HuH-7.5 (cell line): ENCODE measurements at places on chromosomes 7 and 10.

GRCh38 chr10:60714233-60714632 lies 64.0 kb upstream of the CDK1 start:
- DNase-seq: no peak

DNA sequence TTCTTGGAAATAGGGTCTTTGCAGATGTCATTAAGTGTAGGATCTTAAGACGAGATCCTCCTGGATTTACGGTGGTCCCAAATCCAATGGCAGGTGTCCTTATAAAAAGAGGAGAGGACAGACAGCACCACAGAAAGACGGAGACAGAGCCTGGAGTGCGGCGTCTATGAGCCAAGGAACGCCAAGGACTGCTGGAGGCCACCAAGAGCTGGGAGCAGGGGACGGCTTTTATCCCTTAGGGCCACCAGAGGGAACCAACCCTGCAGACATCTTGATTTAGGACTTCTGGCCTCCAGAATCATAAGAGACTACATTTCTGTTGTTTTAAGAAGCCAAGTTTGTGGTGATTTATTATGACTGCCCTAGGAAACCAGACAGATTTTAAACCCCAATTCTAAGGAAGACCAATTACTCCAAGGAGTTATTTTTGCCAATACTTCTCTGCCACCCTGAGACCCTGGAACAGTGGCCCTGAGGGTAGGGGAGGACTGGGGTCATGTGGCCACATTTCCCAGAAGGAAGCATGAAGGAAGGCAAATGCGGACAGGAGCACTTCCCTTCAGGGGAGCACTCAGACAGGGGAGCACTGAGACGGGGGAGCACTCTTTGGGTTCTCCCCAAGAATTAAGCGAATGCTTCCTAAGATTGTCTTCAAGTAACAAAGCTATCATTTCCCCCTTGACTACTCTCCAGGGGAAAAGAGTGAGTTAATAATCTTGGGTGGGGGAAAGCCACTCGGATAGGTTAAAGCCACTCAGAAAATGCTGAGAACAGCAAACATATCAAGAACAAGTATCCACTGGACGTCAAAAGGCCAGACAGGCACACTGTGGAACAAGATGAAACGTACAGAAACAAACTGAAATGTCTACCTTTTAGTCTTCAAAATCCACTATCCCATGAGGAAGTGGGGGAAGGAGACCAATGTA lies 67.5 kb downstream of the CHST15 start:
- peak; percentile 40 for DNase-seq

GRCh38 chr10:17453373-17454091 lies 863 bp downstream of the ST8SIA6 start:
- peak; percentile 60 for DNase-seq

- no peak for DNase-seq
These were observed 51.3 kb upstream of the VIPR2 start for GRCh38 chr7:159195946-159196345.

DNA sequence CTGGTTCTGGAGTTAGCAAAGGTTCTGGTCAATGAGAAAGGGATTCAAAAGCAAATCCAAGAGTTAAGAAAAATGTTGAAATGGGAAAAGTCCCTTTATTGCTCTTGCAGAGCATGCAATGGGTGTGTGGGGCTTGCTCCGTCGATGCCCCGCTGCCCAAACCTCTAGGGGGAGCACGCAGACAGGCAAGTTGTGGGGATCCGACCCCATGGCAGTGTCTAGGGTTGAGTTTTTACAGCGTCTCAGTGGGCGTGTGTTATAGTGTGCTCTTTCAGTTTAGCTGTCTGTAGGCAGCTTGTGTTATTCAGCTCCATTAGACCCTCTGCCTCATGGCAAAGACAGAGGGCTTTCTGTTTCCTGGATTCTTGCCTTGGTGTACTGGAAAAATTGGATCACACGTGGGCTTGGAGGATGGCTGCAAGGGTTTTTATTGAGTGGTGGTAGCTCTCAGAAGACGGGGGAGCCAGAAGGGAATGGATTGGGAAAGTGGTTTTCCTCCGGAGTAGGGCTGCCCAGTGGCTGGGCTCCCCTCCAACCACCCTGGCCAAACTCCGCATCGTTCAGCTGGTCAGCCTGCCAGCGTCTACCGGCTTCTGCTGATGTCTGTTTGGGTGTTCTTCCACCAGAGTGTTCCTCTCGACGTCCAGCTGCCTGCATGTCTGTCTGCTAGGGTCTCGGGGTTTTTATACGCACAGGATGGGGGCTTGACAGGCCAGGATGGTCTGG lies 102.3 kb upstream of the PLXDC2 start:
- no peak for DNase-seq

DNA sequence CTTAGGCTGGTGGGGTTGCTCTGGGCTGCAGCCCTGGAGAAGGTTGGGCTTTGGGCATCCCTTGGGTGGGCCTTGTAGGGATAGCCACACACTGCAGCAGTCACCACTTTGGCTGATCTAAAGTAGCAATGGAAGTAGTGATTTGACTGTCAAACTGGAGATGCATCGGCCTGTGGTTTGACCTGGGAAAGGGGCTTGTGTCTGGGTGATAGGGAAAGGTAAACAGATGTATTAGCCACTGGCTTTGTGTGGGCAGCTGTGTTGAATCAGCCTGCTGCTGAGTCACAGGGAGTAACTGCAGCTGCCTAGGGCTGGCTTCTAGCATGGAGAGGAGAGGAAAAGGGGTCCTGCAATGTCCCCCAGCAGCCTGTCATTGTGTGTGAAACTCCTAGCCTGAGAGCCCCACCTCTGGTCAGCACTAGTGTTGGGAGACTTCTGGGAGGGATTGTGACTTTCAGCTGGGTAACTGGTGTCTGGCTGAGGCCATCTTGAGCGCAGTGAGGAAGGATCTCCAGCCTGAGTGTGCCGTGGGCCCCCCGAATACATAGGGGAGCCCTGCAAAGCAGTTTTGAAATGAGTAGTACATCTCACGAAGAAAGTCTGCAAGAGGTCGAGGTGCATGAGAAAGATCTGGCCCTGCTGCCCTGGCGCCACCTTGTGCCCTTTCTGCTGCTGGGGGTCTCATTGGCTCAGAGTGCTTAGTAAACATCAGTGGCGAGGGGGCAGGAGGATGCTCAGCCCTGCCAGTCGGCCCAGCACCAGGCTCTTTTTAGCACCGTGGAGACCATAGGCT lies 117.3 kb downstream of the FANK1 start:
- DNase-seq: no peak

DNA sequence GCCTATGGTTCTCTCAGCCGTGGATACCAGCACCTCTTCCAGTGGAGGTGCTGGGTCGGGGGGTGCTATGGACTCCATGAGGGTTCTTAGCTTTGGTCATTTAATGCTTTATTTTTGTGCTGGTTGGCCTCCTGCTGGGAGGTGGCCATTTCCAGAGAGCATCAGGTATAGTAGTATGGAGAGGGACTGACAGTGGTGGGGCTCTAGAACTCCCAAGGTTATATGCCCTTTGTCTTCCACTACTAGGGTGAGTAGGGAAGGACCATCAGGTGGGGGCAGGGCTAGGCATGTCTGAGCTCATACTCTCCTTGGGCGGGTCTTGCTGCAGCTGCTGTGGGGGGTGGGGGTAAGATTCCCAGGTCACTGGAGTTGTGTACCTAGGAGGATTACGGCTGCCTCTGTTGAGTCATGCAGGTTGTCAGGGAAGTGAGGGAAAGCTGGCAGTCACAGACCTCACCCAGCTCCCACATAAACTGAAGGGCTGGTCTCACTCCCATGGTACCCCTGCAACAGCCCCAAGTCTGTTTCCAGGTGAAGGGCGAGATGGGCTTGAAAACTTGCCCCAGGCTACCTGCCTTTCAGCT lies 763.2 kb upstream of the LRRTM3 start:
- no peak for DNase-seq

DNA sequence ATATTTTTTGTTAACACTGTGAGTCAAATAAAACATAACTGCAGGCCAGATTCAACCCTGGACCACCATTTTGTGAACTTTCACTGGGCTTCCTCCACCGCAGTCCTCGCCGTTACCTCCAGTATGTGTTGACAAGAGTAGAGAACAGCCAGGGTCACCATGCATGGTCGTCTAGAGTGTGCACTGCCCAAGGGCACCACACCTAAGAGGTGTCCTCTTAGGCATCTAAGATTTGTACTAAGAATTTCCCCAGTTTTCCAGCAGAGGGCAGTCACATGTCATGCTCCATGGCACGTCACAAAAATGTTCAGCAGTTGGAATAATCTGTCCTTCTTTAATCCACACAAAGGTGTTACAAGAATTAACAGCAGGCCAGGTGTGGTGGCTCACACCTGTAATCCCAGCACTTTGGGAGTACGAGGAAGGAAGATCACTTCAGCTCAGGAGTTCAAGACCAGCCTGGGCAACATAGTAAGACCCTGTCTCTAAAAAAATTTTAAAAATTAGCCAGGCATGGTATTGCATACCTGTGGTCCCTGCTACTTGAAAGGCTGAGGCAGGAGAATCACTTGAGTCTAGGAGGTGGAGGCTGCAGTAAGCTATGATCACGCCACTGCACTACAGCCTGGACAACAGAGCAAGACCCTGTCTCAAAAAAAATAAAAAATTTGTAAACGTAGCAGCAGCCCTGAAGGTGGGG lies 71.2 kb upstream of the FOXK1 start:
- DNase-seq: peak; percentile 60

DNA sequence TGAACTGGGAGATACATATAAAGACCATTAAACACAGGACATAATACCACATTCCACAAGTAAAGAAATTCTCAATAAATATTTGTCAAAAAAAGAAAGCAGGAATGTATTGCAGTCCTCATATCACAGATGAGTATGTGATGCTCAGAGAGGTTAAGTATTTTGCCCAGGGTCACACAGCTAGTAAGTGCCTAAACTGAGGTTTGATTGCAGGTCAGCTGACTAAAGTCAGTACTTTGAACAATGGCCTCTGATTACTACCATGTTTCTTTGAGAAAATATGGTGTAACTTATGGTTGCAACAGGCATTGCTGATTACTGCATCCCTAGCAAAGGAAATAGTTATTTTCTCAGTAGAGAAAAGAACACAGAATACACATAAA lies 267.1 kb downstream of the ELMO1 start:
- no peak for DNase-seq

- DNase-seq: no peak
These were observed 203.0 kb downstream of the CNTNAP2 start for GRCh38 chr7:146319629-146320028.

DNA sequence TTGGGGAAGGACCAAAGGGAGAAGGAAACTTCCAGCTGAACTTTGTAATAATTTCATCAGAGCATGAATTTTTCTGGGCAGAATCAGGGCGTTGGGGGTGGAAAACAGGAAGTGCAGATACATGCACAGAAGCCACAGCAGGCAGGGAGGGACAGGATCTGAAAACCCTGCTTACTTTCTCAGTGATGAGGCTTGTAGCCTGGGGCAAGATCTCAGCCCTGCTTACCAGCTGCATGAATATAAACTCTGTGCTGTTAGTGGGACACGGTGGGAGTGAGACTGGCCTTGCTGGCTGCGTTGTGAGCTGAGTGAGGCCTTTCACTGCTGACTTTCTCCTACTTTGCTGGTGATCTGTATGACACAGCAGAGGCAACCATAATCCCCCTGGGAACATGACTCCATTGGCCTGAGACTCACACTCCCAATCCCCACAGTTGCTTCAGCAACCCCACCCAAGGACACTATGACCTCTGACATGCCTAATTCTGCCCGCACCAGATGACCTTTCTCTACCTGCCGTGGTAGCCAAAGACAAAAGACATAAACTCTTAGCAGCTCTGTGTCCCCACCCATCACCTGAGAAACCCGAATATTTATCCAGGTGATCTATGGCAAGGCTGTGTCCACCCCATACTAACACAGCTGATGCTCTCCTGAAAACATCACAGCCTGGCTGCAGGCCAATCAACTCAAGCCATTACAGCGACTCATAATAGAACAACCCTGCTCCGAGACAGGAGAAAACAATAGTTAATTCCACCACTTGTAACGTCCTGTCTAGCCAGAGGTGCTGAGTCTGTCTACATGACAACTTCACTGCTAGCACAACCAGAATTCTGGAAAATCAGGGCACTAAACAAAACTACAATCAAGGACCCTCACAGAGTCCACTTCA lies 190.7 kb upstream of the CHRM2 start:
- no peak for DNase-seq

DNA sequence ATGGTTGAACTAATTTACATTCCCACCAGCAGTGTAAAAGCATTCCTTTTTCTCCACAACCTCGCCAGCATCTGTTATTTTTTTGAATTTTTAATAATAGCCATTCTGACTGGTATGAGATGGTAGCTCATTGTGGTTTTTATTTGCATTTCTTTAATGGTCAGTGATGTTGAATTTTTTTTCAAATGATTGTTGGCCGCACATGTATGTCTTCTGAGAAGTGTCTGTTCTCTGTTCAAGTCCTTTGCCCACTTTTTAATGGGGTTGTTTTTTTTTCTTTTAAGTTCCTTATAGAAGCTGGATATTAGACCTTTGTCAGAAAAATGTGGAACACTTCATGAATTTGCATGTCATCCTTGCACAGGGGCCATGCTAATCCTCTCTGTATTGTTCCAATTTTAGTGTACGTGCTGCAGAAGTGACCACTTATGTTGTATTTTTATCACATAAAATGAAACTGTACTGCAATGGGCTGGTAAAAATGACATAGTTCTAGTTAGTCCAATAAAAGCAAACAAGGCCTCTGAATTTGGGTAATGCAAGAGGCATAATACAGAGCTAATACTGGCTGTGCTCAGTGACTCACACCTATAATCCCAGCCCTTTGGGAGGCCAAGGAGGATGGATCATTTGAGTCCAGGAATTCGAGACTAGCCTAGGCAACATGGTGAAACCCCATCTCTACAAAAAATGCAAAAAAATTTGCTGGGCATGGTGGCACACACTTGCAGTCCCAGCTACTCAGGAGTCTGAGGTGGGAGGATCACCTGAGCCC lies 70.3 kb downstream of the ABI1 start:
- DNase-seq: no peak

DNA sequence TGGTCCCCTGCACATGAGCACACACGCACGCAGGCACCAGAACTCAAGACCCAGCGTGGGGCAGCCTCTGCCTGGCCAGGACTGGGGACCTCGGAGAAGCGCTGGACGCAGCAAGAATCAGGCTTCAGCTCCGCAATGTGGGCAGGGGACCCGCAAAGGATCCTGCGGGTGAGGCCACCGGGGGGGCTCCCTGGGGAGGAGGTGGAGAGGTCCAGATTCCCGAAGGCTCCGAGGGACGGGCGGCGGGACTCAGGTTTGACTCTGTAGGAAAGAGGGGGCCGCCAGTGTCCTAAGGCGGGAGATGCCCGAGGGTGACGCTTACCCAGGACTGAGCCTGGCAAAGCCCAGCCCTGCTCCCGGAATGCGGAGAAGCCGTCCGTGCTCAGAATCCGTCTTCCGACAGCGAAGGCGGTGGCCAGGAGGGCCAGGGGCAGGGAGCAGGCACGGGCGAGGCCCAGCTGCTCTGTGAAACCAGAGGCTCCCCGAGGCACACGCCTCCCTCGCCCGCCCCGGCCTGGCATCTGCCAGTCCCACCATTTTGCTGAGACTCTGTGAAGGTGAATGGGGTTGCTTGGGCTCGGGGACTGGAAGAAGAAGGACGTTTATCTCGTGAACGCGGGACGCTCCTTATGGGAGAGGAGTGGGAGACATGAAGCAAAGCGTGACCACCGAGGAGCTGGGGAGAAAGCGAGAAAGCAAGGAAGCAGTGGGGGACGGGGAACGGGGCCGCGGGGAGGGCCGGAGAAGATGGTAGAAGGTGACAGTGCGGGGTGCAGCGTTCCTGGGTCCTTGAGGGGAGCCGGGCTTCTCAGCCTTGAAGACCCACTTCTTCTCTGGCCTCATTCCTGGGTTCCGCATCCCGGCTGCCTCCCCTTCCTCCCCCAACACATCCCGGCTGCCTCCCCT lies 489.2 kb downstream of the PTPRN2 start:
- DNase-seq: no peak
